ENCODE measurements at places on chromosomes 5 and 9.
A peak's percentile ranks its signal among the peaks of the same experiment; 100 is the strongest.

DNA sequence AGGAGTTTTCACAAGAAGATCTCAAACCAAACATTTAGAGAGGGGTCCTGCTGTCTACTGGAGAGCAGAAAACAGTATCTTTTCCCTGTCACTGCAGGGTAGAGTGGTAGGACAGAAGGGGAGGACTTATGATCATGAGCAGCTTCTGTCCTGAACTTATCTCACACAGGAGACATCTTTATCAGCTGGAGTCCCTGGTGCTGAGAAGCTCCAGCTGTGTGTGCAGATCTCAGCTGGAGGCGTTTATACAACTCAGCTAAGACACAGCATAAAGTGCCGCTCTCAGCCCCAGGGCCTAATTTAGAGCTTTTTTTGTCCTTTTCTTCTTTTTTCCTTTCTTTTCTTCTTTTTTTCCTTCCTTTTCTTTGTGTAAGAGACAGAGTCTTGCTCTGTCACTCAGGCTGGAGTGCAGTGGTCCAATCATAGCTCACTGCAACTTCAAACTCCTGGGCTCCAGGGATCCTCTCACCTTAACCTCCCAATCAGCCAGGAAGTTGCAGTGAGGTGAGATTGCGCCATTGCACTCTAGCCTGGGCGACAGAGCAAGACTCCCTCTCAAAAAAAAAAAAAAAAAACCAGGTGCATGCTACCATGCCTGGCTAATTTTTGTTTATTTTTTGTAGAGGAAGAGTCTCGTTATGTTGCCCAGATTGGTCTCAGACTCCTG lies 31.9 kb downstream of the CCDC125 start:
- DNase-seq = peak; percentile 51

GRCh38 chr5:116459301-116459700 lies 115.3 kb downstream of the SEMA6A start:
- DNase-seq = no peak

DNA sequence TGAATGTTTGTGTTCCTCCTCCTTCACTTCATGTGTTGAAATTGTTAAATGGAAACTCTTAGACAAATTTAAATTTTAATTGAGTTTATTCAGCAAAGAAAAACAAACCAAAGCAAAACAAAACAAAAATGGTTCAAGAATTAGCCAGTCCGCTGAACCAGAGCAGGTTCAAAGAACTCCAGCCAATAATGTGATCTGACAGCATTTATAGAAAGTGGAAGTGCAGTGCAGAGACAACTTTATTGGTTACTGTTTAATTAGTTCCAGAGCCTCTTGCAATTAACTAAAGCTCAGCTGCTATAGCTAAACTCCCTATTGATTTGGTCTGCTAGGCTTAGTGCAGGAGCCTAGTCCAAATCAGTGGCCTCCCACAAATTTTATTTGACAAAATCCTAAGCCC lies 132.9 kb downstream of the RNF180 start:
- no peak for DNase-seq

GRCh38 chr5:114184006-114184405 lies 177.9 kb upstream of the KCNN2 start:
- no peak for DNase-seq

- DNase-seq = no peak
These were observed 622 bp upstream of the RGS14 start for GRCh38 chr5:177357146-177357458.

GRCh38 chr9:115437418-115437817 lies 319.5 kb upstream of the TNC start:
- no peak for DNase-seq

DNA sequence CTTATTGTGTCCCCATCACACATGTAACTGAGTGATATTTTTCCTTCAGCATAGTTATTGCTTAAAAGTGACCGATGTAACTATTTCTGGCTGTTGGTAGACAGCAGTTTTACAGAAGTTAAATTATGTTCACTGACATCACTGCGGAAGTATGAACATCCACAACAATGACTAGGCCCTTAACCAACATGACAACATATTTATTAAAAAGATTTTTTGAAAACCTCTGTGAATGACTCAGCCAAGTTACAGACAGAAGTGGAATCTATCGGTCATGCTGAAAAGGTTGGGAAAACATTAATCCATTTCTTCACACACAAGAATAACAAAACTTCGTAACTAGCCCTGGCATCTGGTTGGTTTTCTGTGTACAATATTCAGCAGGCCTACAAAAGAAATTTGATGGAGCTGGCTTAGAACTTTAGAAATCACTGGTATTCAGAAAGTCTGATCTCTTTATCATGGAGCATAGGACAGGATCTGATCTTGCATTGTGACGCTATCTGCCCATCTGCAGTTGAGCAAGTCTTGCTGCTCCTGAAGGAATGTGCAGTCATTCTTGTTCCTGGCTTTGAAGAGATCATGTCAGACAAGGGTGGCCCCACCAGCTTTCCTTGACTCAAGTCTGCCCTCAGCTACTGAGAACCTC lies 6.5 kb downstream of the GLIS3 start:
- DNase-seq = no peak

DNA sequence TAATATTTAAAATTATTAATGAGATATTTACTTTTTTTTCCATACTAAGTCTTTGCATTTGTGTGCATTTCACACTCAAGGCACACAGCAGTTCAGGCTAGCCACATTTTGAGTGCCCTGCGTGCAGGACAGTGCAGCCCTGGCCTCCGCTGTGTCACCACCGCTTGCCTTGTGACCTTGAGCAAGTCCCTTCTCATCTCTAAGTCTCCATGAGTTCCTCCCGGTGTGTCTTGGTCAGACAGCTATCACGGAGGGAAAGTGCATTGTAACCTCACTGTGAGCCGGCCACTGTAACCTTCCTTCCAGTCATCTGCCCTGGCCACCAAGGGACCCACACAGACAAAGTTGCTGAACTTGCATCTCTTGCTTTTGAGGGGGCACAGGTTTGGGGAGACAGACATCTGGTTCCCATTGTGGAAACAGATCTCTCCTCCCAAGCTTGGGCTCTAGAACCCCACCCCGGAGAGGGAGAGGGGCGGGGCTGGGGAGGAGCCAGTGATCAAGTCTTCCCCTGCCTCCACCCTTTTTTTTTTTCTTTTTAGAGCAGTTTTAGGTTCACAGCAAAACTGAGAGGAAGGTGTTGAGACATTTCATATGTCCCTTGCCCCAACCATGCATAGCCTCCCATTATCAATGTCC lies 96.8 kb downstream of the C9orf50 start:
- DNase-seq = no peak

- DNase-seq = no peak
These were observed 156.1 kb downstream of the SNX18 start for GRCh38 chr5:54673523-54674225.

DNA sequence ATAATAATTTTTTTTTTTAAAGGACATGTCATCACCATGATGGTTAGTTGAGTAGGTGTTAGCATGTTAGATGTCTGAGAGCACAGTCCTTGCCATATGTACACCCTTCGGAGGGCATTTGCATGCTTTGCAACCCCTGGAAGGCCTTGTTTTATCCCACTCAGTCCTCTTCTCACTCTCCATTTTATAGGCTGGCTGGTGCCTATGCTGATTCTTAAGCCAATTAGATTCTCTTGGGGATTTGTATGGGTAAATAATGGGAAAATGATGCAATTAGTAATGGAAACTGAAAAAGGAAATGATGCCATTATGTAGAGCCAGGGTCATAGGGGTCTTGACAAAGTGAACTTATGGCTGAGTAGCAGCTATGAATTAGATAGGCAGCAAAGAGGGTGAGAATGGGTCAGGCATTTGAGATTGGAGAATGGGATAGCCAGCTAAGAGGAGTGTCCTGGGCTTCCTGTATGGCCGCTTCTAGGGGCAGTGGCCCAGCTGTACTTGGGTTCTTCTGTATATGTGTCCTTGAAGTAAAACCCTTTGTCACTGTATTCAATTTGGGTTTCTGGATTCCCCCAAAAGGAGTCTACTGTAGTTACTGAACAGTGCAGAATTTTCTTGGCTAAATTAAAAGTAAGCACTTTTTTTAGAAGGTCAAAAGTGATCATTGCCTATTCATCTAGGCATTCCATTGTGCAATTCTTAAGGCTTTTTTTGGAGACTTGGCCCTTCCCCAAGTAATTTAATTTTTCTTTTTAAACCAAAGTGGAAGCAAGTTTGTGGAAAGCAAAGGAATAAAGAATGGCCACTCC lies 31.6 kb downstream of the LRRTM2 start:
- DNase-seq = no peak

DNA sequence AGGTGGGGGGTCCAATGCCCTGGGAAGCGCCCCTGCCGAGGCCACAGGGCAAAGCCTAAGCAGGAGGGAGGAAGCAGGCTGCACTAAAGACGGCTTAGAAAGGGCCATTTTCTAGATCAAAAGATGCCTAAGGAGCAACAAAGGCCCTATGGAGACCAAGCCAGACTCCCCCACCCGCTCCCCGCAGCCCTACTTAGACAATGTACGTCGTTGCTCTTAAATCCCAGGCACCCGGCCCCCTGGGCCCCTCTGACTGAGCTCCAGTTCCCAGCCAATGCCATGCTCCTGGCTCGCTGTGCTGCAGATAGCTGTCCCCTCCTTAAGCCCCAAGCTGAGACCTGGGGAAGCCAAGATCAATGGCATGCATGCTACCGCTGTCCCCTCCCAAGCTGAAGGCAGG lies 10.3 kb downstream of the IPPK start:
- DNase-seq = no peak

DNA sequence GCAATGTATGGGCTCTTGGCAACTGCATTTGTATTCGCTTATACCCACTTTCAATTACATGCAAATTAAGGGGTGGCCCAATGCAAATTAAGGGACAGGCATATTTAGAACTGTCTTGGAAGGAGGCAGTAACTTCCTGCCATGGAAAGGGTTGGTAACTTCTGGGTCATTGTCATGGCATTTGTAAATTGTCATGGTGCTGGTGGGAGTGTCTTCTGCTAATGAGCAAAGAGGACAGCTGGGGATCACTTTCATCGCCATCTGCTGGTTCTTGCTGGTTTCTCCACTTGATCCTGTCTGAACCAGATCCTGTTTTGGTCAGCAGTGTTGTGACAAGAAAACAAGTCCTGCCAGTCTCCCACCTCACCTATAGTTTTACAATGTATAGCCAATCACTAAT lies 23.3 kb upstream of the UGT3A2 start:
- DNase-seq = peak; percentile 7

DNA sequence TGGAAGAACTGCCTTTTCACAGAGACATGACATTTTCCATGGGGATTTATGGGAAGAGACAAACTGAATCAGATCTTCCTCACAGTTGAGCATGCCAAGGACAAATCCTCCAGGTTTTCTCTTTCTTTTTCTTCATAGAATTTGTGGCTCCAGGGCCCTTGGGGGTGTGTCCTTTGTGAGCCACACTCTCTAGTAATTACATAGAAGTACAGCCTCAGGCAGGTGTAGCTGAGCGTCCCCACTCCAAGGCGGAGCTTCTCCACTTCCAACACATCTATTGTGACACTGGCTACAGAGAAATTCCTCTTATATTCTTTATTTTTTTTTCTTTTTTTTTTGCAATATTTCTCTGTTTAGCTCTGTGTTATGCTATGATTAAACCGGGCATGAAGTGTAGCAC lies 420.5 kb upstream of the CD180 start:
- DNase-seq = no peak

GRCh38 chr5:19577882-19578281 lies 410.1 kb downstream of the CDH18 start:
- no peak for DNase-seq

GRCh38 chr9:35563791-35564197 lies 41.3 kb upstream of the TESK1 start:
- no peak for DNase-seq

DNA sequence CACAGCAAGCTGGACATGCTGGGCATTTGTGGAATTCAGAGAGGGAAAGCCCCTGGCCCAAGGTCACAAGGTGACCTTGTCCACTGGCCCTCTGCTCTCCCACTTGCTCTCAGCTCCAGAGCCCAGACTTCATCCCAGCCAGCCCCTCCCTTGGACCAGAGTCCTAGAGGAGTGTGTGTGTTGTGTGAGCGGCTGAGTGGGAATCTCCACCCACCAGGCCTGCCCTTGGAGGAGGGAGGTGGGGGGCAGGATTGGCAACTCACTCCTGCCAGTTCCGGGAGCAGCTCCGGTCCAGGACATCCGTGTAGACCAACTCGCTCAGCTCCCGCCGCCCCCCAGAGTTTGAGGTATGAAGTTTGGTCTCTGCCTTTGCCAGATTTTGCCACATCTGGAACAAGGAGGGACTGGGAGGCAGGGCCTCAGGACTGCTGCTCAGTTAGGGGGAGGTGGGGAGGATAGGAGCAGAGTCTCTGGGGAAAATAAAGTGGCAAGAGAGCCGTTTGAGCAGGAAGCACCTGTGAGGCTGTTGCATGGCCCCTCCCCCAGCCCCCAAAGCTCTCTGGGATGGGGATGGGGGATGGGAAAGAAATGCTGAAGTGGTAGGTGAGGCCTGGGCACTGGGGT lies 1.4 kb downstream of the MZB1 start:
- DNase-seq = no peak

- no peak for DNase-seq
These were observed 138.5 kb downstream of the AOPEP start for GRCh38 chr9:94864862-94865509.

GRCh38 chr5:101643794-101644193 lies 652.3 kb downstream of the SLCO4C1 start:
- DNase-seq = no peak

DNA sequence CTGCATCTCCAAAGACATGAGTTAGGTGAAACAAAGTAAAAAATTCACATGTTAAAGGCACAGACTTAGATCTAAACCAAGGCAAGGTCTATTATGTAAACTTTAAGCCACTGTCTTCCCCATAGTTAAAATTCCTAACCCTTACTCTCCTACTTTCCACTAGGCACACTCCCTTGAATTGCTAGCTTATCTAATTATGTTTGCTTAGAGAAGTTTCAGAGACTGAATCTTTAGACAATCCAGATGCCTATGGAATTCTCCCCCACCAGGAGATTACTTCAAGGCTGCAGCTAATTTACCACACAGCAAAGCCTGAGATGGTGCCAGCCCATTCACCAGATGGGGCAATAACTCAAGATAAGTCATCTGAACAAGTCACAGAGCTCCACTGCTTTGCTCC lies 803.1 kb upstream of the COX7C start:
- DNase-seq = no peak

Measured in hematopoietic multipotent progenitor cell treated with erythropoietin and hydrocortisone succinate and interleukin-3 and kit ligand, for 17 days (in vitro differentiated cells).